Type B pancreatic cell (in vitro differentiated cells): ENCODE measurements at places on chromosomes 16 and 17. TPM values are rescaled to one million over a fixed set of nuclear protein-coding genes. Genes with fewer than 3 reads are reported as not detected.

The SDR42E1 gene
- 0.02 TPM in 1 of 2 replicates, not detected in the other for total RNA-seq

GRCh38 chr16:51327001-51327400 lies 175.9 kb upstream of the SALL1 start:
- H3K4me1 ChIP-seq: peaks cover 15% of the 10 kb centered on the region
- no peak overlapping the region for H3K4me3 ChIP-seq
- no peak for DNase-seq
- H3K27ac ChIP-seq: no peak overlapping the region
- H3K36me3 ChIP-seq: no peaks in the 10 kb centered on the region

DNA sequence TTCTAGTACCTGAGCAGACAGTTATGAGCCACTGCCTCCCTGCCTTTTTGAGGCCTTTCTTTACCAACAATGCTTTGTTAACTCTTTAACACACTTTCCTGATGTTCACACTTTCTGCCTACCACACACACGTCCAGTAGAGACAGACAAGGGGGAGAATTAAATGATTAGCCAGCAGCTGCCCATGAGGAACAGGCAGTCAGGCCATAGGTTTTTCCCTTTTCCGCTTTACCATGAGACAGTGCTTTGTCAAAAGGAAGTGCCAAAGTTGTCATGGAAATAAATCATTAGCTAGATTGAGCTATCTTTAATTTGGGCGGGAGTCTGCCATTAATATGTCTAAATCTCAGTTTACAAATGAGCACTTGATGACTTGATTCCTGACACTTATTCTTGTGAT lies 102.1 kb downstream of the PITPNC1 start:
- no peaks in the 10 kb centered on the region for H3K36me3 ChIP-seq
- H3K27me3 ChIP-seq: no peaks in the 10 kb centered on the region
- peak overlapping the region; percentile 7 for H3K4me3 ChIP-seq
- DNase-seq: no peak
- peaks cover 25% of the 10 kb centered on the region for H3K4me1 ChIP-seq

DNA sequence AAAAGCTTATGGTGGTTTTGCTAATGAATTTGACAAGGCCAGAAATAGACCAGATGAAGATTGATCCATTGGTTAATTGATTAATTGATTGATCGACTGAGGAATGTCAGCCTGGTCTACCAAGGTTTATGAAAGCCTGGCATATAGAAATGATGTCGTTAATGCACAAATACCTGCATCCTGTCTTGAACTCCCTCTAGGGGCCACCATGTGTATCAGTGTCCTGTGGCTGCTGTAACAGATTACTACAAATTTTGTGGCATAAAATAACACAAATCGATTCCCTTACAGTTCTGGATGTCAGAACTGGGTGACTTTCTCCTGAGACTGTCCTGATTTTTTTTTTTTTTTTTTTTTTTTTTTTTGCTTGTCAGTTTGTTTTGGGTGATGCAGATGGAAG lies 553.2 kb downstream of the MAF start:
- no peaks in the 10 kb centered on the region for H3K27me3 ChIP-seq
- DNase-seq: no peak
- H3K27ac ChIP-seq: no peak overlapping the region
- H3K36me3 ChIP-seq: no peaks in the 10 kb centered on the region
- H3K4me1 ChIP-seq: peaks cover 12% of the 10 kb centered on the region

DNA sequence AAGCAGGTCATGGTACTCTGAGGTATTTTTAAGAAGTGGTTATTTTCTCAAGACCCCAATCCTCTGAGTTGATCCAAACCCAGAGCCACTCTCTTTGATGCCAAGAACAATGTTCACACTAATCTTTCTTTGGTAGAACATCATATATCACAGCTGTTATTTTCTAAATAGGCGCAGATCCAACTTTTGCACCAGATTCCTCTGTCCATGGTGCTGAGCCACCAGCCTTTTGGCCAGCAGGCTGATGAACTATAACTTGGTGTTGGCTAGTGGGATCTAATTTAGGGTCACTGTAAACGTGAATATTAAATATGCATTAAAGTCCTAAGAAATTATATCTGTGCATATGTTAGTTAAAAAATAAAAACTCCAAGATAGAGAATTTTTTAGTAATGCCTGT lies 7.0 kb upstream of the ZKSCAN2 start:
- H3K27ac ChIP-seq: no peak overlapping the region
- no peaks in the 10 kb centered on the region for H3K27me3 ChIP-seq
- no peak overlapping the region for H3K4me3 ChIP-seq
- no peak for DNase-seq

GRCh38 chr16:48408688-48409087 lies 23.5 kb upstream of the SIAH1 start:
- no peak overlapping the region for H3K27ac ChIP-seq
- DNase-seq: no peak
- H3K27me3 ChIP-seq: no peaks in the 10 kb centered on the region
- no peaks in the 10 kb centered on the region for H3K36me3 ChIP-seq
- H3K4me3 ChIP-seq: no peak overlapping the region
- peaks cover 8% of the 10 kb centered on the region for H3K4me1 ChIP-seq

GRCh38 chr16:53115773-53116172 lies 61.0 kb downstream of the CHD9 start:
- H3K36me3 ChIP-seq: no peaks in the 10 kb centered on the region
- H3K27ac ChIP-seq: no peak overlapping the region
- no peaks in the 10 kb centered on the region for H3K27me3 ChIP-seq
- H3K4me3 ChIP-seq: no peak overlapping the region
- H3K4me1 ChIP-seq: peaks cover 8% of the 10 kb centered on the region
- DNase-seq: no peak

DNA sequence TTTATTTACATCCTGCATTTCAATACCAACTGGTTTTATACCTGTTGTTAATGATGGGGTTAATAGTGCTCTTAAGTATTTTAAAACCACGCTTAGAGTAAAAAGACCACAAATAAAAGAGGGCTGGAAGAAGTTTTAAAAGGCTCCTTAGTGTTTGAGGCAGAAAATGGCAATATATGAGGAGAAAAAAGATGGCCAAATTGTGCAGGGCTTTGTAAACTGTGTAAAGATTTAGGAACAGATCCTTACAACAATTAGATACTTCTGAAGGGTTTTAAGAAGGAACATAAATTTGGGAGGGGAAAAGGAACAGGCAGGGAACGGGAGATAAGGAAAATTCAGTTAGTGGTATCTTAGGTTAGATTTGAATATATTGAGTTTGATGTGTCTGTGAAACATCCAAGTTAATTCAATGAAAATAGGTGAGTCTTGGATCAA lies 12.7 kb downstream of the CDC27 start:
- DNase-seq: no peak
- peaks cover 26% of the 10 kb centered on the region for H3K36me3 ChIP-seq
- no peak overlapping the region for H3K4me3 ChIP-seq
- H3K4me1 ChIP-seq: peaks cover 3% of the 10 kb centered on the region
- no peaks in the 10 kb centered on the region for H3K27me3 ChIP-seq

DNA sequence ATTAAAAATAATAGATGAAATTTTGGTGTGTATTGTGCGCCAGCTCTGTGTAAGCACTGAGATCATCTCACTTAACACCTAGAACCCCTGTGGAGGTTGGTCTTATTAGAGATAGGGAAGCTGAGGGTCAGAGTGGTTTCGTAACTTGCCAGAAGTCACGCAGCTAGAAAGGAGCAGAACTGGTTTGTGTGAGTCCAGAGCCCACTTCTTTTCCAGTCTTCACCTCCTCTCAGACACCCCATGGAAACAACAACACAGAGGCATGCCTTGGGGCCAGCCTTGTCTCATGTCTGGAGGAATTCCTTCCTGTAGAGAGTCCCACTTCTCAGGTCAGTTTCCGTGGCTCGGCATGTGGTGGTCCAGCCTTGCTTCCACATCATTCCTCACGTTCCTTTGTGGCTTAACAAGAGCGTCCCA lies 16.5 kb downstream of the YPEL2 start:
- no peak overlapping the region for H3K27ac ChIP-seq
- H3K4me1 ChIP-seq: peaks cover 52% of the 10 kb centered on the region
- DNase-seq: no peak
- H3K27me3 ChIP-seq: no peaks in the 10 kb centered on the region
- H3K4me3 ChIP-seq: no peak overlapping the region
